ENCODE measurements at places on chromosomes 7 and 10.

DNA sequence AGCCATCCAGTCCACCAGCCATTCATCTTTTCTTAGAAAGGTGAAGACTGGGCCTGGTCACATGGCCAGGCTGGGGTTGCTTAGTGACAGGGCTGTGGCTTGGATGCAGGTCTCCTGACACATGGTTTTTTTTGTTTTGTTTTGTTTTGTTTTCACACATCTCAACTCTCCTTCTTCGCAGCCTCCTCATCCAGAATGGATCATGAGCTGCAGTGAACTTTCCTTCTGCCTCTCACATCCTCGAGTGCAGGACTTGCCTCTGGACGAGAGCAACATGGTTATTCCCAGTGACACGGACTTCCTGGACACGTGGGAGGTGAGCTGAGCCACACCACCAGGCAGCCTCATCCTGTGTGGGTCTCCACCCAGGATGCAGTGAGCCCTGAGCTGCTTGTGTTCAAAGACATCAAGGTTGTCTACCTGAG, 9.5 kb downstream of the AKR1E2 start:
- DNase-seq = no peak

DNA sequence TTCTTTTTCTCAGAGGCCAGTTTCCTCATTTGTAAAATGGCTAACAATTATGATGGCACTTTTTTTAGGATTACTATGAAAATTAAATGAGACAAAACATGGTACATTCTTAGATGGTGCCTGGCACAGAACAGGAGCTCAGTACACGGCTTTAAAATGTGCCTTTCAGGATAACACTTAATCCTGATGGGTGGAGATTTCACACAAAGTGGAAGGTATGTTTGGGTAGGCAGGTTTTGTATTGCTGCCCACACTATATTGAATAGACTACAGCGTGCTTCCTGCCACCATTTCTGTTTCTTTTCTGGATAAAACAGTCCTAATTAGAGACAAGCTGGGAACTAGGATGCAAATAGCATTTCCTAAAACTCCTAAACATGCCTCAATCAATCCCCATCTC, 22.0 kb upstream of the IMPDH1 start:
- no peak for DNase-seq

DNA sequence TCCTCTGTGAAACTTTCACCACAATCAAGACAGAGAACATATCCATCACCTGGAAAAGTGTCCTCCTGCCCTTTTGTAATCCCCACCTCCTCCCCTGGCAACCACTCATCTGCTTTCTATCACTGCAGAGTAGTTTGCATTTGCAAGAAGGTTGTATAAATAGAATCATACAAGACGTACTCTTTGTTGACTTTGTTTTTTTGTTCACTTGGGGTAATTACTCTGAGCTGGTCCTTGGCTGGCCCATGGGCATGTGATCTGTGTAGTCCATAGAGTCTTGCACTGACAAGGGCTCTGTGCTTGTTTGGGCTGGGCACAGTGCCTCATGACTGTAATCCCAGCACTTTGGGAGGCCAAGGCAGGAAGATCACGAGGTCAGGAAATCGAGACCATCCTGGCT, 7.8 kb upstream of the HACD1 start:
- DNase-seq = no peak

- DNase-seq = no peak
Observed at GRCh38 chr7:2006921-2007381, 225.8 kb downstream of the MAD1L1 start.

- DNase-seq = no peak
Observed at GRCh38 chr10:70901276-70901878, 13.0 kb upstream of the PCBD1 start.

DNA sequence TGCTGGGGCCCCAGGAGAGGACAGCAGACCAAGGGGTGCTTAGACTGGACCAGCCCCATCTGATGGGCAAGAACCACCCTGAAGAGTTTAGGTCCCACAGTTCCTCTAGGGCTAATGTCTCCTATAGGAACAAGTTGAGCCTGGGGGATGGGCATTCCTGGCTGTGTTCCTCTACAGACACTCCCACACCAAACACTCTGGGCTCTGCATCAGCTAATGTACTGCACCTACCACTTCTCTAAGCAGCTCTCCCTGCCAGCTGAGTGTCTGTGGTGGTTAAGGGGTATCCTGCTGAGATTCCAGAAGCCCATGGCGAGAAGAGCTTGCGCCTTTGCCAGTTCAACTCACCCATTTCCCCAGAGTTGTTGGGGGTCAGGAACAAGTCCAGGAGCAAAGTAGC, 284.1 kb upstream of the CSTF2T start:
- DNase-seq = no peak

GRCh38 chr10:62054830-62055229, 153.3 kb downstream of the ARID5B start:
- no peak for DNase-seq

DNA sequence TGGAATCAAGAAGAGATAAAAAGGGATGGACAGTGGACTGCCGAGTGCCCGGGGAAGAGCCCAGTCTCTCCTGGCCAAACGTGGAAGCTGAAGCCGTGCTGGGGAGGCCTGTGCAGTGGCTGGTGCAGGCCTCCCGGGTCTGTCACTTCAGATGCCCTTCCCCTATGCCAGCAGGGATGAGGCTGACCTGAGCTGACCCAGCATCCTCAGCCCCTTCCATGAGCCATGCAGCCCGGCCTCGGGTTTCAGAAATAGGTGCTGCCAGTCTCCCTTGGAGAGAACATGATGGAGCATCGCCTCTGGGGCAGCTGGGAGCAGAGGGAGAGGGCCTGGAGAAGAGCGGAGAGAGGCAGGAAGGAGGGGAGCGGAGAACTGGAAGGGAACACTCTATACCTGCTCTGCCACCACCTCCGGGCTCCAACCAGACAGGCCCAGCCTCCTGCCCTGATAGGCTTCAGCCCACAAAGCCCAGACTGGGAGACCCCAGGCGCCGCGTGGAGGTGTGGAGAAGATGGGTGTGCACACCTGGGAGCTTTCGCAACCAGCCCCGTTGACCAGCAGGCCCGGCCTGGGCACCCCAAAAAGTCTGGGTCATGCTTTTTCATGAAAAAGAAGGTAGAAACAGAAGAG, 68.6 kb upstream of the PPP2R2D start:
- no peak for DNase-seq

- no peak for DNase-seq
Observed at GRCh38 chr10:95245425-95246055, 45.3 kb downstream of the PDLIM1 start.

DNA sequence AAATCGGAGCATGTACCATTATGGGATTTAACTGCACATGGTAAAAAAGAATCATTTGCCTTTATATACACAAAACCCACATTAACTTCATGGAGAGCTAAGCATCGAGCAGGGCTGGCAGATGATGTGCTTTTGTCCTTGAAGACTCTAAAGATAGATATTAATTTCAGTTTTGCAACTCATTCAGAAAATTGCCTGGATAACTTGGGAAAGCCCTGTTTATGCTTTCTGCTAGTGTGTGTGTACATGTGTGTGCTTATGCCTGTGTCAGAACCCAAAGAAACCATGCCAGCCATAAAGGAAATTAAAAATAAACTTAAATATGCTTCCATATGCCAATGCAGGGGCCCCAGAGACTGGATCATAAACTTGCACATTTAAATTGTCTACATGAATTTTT, 640.0 kb downstream of the PARD3 start:
- DNase-seq = no peak

DNA sequence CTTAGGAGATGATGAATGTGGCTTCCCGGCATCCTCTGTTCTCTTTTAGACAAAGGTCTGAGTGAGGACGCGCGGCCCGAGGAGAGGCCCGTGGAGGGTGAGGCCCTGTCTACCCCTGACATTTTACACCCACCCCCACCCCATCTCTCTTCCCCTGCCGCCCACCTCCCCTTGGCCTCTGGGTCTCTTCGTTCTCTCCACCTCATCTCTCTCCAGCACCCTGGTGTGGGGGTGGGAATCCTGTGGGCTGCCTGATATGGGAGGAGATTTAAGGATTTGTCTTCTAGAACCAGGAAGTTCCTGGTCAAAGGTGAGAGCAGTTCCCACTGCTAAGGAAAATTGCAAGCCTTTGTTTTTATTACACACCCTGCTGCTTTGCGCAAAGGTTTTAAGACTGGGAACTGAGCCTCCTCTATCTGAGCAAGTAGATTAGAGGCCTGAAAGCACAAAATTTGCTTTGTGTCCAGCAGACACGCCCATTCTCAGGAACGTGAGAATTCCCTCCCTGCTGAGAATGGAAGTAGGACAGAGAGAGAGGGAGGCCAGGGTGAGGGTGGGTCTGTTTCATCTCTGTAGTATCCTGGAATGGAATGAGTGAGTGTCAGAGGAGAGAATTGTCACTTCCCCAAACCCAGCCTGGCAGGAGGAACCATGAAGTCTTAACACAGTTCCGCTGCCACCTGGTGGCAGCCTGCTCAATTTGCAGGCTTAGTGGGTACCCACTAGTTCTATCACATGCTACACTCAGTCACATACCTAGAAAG, 91.2 kb downstream of the GTF2IRD1 start:
- DNase-seq = peak; percentile 56

DNA sequence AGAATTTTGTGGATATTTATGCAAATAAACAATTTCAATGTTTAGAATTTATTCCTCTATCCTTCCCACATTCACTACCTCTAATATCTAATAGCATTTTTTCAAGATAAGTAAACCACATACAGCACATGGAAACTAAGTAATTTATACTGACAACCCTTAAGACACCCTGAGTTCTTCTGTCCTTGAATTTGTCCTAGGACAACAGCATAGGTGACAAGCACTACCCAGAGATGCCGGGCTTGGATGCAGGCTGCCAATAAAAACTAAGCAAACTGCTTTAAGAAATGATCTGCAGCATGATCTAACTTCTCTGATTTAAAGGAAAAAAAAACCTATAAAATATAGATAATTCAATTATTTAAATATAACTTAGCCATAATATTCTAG, 22.7 kb downstream of the NT5C3A start:
- DNase-seq = no peak

- DNase-seq = no peak
Observed at GRCh38 chr7:105210721-105211205, 178.0 kb downstream of the SRPK2 start.

- DNase-seq = no peak
Observed at GRCh38 chr10:130493021-130493420, 356.8 kb downstream of the GLRX3 start.

GRCh38 chr7:1169409-1170368, 9.7 kb upstream of the ZFAND2A start:
- peak; percentile 74 for DNase-seq

GRCh38 chr10:64537928-64538327, 1016.7 kb downstream of the REEP3 start:
- no peak for DNase-seq

GRCh38 chr7:47337531-47337930, 244.4 kb downstream of the TNS3 start:
- DNase-seq = peak; percentile 65

DNA sequence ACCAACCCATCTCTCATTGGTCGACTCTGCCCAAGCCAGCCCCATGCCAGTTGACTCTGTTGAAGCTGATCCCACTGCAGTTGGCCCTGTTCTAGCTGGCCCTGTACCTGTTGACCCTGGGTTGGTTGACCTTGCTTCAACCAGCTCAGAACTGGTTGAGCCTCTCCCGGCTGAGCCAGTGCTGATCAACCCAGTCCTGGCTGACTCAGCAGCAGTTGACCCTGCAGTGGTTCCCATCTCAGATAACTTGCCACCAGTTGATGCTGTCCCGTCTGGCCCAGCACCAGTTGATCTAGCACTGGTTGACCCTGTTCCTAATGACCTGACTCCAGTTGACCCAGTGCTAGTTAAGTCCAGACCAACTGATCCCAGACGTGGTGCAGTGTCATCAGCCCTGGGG, 7.4 kb downstream of the PPRC1 start:
- no peak for DNase-seq

- no peak for DNase-seq
Observed at GRCh38 chr7:100171840-100172239, 3.4 kb upstream of the GAL3ST4 start.

- peak; percentile 46 for DNase-seq
Observed at GRCh38 chr10:119517235-119518141, 25.0 kb downstream of the RGS10 start.

GRCh38 chr7:157150882-157151281, 12.2 kb downstream of the UBE3C start:
- DNase-seq = peak; percentile 18

DNA sequence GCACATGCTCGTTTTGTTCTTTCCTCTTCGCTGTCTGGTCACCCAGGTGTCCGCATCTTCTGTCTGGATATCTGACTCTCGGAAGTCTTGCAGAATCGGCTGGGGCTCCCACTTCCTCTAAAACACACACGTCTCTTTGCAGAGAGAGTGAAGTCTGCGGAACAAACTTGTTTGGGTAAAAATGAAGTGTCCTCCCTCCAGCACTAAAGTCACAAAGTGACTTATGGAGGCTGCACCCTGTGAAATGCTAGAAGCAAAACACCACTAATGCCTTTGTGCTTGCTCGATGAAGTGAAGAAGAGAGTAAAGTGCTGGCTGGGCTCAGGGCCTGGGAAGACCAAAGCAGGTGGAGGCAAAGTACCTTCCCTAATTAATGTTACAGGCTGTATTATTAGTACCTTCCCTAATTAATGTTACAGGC, 71.4 kb downstream of the FGFR2 start:
- no peak for DNase-seq

GRCh38 chr10:13839430-13839990, 252.7 kb downstream of the PRPF18 start:
- DNase-seq = peak; percentile 86

GRCh38 chr7:47819607-47819920, 128.7 kb downstream of the PKD1L1 start:
- no peak for DNase-seq

DNA sequence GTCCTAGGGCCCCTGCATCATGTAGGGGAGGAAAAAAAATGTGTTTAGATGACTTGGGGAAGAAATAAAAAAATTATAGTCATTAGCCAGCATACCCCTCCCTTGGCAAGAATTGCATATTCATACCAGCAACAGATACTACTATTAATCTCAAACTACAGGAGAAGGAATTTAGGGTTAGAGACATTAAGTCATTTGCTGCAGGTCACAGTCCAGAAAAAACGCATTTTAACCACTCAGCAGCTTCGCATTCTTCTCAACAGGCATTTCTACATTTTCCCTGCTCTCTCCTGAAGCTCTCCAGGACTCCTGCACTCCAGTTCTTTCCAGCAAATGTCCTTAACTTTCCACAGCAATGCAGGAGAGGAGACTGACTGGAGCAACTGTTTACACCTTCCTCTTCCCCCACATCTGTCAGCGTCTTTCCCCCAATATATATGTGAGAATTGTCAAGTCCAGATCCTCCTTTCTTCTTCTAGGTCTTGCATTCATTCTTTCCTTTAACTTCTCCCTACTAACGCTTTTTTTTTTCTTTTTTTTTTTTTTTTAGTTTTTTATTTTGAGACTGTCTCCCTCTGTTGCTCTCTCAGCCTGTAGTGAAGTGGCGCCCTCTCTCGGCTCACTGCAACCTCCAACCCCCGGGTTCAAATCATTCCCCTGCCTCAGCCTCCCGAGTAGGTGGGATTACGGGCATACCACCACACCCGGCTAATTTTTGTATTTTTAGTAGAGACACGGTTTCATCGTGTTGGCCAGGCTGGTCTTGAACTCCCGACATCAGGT, 35.6 kb downstream of the PRPS1L1 start:
- DNase-seq = peak; percentile 31

DNA sequence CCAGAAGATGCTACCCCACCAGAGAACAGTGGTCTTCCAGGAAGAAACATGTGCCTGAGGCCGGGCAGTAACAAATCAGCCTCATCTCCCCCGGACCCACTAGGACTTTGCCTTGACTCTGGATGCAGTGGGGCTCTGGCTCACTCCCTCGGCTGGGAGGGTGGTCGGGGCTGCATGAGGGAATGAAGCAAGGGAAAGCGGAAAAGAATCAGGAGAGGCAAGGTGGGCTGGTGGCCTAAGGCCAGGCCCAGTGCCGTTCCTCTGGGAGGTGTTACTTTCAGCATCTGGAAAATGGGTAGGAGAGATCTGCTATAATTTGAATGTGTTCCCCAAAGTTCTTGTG, 51.8 kb downstream of the CLEC2L start:
- DNase-seq = no peak

Measured in LHCN-M2 (cell line).